KG1 (cell line): ENCODE measurements at places on chromosomes 16 and 17.

- no peak for DNase-seq
Measured at GRCh38 chr16:24052329-24053098, 203.6 kb upstream of the CACNG3 start.

- DNase-seq = no peak
Measured at GRCh38 chr17:76561332-76561731, 21.5 kb downstream of the PRCD start.

GRCh38 chr16:31428279-31428597, at the start of gene COX6A2:
Gene COX6A2, minus strand, starts transcription at chr16:31428360. Its CDS starts 35 bp downstream, at chr16:31428325.
- DNase-seq = no peak

- DNase-seq = no peak
Measured at GRCh38 chr17:21817791-21818364, 125.6 kb downstream of the KCNJ18 start.

DNA sequence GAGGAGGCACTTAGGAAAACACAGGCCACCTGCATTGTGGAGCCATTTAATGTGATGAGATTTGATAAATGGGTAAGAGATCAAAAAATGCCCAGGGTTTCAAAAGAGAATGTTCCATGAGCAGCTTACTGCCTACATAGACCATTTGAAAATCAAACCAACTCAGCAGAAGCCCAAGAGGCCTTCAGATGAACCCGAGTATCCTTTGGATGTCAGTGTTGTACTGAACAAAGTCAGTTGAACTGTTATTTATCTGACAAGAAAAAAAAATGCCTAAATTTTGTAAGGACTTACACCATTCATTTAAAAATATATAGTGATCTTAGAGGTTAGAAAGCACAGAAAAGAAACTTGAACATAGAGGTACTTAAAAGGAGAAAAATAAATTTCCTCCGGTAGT, 381.7 kb downstream of the ZFHX3 start:
- no peak for DNase-seq

DNA sequence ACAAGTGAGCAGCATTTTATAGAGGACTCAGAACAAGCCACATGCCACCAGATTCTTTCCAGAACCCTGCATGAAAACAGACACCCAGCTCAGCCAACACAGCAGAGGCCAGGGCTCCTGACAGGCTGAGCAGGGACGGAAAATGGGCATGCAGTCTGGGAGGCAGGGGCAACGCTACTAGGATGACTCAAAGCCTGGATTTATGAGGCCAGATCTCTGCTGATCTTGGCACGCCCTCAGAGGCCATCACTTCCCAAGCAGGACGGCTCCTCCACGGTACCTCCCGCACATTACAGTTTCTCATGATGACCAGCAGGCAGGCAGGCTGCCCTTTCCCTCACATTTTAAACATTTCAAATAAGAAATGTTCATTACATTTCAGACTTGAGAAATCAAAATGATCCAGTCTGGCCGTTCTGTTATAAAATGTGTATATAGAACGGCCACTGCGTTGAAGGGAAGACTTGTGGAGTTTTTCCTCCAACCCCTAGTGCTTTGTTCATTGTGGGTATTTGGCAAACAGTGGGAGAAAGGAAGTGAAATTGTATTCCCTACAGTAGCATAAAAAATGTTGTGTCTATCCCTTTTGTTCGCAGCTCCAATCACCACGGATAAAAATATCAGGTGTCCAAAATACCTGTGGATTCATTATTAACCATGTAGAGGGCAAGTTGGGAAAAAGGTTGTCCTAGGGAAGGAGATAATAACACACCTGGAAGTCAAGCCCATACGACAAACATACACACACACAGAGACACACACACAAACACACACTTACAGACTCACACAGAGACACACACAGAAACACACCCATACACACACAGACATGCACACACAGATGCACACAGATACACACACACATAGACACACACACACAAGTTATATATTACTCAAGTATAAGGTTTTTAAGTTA, 64.8 kb upstream of the ADAMTS18 start:
- DNase-seq = no peak

DNA sequence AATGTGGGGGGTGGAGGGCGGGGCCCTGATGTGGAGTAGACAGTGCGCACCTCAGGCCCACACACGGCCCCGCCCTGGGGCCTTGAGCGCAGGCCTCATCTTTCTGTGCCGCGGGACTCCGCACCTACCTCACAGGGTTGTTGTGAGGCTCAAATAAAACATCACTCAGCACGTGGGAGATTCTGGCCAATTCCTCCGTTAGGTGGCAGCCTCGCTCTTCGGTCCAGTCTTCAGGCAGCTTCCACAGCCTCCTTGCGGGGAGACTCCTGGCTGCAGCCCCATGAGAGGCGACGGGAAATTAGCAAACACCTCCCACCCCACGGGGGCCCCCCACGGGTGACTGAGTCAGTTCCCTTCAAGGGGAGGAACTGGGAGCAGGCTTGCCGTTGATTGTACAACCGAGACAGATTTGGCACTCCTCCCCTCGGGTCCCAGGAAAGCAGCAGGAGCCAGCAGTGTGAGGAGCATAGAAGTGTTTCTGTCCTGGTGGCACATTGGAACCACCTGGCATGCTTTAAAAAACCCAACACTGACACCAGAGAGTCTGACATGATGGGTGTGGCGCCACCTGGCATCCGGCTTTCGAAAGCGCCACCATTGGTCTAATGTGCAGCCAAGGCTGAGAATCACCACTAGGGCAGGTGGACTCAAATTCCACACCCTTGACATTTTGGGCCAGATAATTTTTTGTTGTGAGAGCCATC, 7.6 kb downstream of the MRM1 start:
- no peak for DNase-seq
